ENCODE measurements at places on chromosomes 13 and 19.
A peak's percentile ranks its signal among the peaks of the same experiment; 100 is the strongest.

DNA sequence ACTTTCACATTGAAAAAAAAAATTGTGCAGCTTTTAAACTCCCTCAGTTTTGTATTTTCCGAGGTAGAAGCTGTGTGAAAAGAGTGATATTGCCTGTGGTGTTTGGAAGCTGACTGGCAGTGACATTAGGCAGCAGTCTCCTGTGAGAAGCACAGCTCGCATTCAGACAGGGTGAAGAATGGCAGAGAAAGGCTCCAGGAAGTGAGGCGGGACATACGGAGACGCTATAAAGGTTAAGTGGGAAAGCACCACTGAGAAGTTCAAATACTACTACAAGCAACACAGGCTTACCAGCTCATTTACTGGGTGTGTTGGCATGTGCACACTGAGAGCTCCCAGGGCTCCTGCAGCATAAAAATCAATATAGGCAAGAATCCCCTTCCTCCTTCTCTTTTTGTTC, 88.4 kb downstream of the RXFP2 start:
- DNase-seq: no peak

GRCh38 chr13:41811588-41812021, 149.3 kb downstream of the VWA8 start:
- no peak for DNase-seq

DNA sequence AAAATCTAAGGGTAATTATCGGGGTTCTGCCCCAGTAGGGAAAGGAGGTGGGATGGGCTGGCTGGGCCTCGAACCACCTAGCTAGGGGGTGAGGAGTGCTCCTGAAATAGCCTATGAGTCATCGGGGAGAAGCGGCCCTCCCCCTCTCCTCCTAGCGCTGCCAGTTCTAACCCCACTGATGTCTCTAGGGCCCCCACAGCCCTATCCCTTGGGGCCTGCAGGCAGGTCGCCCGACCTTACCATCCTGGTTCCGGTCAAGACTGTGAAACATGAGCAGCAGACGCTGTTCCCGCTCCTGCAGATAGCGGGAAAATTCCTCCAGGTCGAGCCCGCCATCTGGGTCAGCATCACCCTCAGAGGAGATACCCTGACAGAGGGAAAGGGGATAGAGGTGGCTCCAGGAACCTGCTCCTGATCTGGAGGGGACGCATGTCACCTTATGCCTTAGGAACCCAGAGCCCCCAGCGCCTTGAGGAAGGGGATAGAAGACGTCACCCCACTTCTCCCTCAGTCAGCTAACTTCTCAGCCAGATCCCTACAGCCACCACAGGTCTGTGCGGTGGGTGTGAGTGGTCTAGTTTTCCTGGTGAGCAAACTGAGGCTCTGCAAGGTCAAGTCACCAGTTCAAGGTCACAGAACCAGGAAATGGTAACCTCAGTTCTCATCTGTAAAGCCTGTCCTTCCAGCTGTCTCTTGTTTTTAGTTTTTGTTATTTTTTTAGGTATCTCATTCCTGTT, 1.5 kb downstream of the SLC25A23 start:
- peak; percentile 31 for DNase-seq

DNA sequence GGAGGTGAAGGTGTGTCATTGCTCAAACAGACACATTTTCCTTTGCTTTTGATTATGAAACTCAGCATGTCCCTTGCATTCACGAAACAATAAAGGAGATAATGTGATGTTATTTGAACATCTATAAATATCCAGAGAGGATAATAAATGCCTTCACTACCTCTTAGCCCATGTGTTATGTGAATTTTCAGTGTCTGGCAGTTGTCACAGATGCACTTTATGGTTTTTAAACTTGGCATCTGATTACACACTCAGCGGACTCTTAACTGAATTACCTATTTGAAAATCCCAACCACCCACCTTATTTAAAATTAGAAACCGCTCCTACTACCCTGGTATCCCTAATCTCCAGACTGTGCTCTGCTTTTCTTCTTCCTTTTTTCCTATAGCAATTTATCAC, 254.2 kb downstream of the COG6 start:
- DNase-seq: no peak

DNA sequence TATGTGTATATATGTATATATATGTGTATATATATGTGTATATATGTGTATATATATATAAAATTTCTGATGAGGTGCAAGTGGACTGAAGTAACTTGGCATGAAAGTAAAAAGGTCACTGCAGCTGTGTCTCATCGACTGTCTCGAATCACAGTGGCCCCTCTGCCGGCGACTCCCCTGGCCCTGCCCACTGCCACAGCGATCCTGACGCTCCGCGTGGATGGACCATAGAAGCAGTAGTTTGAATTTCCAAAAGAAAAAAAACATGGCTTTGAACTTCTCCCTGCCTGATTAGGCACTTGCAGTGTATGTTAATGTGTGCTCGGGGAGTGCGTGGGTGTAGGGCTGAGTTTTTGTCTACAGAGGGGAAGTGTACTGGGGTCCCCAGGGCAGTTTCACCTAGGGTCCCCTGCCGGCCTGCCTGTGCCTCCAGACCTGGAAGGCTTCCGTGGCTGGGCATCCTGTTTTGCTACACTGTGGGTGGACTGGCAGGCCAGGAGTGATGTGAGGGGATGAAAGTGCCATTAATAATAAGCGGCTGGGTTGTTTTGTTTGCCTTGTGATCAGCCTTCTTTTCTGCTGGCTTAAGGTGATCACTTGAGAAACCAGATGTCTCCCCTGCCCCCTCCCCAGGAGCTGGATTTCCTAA, 10.8 kb downstream of the ZIC5 start:
- no peak for DNase-seq

DNA sequence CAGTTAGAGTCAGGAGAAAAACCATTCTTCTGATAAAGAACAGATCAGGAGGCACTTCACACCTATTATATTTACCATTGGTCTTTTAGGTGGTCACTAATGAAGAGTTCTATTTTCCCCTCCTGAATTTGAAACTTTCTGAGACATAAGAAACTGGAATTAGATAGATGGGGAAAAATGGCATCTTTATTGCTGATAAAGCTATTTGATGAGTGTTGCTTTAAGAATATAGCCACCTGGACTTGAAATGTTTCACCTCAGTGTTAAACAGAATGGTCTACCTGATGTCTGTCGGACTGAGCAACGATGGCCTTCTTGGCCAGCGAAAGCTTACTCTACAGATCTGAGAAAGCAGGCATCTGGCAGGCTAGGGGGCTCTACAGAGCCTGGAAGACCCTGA, 107.0 kb downstream of the SLITRK5 start:
- DNase-seq: no peak

DNA sequence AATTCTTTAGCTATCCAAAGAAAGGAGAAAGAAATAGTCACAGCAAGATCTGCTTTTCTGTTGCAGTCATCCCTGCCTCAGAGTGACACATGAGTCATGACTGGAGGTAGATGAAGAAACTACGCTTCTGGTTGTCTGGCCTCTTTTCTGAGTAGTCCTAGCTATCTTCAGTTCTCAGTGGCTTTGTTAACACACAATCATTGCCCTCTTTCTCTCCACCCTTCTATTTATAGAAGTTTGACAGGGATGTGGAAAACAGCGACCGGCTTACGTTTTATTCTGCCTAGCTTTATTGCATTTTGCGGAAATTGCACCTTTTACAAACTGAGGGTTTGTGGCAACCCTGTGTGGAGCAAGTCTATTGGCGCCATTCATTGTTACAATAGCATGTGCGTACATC, 26.7 kb downstream of the SPATA13 start:
- DNase-seq: peak; percentile 76

DNA sequence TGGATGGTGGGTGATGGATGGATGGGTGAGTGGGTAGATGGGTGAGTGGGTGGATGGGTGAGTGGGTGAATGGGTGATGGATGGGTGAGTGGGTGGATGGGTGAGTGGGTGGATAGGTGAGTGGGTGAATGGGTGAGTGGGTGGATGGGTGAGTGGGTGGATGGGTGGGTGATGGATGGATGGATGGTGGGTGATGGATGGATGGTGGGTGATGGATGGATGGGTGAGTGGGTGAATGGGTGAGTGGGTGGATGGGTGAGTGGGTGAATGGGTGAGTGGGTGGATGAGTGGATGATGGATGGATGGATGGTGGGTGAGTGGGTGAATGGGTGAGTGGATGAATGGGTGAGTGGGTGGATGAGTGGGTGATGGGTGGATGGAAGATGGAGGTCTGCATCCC, 2.8 kb downstream of the SMIM24 start:
- no peak for DNase-seq

- DNase-seq: no peak
These were observed 682.4 kb downstream of the UQCRFS1 start for GRCh38 chr19:28530406-28531035.

DNA sequence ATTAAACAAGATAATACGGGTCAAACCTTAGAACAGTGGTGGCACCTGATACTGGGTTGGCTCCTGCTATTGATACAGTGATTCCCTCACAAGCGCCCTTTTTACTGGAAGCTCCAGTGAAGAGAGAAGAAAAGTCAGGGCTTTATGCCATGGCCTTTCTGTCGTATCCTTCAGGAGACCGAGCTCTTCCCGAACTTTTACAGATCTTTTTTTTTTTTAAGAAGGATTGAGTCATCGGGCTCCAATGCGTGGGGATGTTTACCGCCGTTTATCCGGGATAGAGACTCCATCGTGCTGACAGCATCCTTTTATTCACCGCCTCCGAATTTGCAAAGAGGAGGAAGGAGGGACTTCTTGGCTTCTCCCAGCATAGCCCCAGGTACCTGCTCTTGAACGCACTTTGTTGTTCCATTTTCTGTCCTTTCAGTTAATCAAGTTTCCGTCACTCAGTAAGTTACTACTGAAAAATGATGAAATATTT, 574 bp downstream of the ZNF227 start:
- peak; percentile 69 for DNase-seq

DNA sequence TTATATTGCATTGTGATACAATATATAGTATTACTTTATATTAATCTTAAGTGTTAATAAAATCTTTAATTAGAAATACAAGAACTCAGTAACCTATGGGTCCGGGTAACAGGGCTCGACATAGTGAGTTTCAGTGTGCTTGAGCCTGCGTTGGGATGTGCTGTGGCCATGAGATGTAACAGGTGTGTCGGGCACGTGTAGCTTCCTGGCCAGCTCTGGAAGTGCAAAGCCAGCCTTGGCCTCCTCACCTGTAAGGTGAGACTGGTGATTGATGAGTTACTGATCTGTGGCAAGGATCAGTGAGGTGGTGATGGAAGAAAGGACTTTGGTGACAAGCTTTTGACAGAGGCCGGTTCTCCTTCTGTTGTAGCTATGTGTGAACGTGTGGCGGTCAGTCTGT, 19.2 kb downstream of the ATP4B start:
- DNase-seq: no peak

DNA sequence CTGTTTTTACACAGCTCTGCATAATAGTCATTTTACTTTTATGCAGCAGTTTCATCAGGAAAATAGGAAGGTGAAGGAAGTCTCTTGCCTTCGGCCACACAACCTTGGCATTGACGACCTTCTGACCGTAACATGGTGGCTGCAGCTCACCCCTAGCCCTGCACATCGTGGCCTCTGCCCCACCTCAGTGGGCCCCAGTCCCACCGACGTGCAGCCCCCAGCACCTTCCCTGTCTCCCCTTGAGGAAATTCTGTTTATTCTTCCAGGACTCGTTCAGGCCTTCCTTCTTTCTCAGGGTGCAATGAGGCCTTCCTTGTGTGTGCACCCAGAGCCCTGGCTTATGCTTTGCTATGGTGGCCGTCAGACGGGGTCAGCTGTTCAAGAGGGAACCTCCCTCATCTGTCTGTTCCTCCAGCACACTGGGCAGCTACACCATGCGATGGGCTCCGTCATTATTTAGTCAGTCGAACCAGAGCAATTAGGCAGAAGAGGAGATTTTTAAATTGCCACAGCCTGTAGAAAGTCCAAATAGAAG, 33.3 kb downstream of the TMEM255B start:
- no peak for DNase-seq

DNA sequence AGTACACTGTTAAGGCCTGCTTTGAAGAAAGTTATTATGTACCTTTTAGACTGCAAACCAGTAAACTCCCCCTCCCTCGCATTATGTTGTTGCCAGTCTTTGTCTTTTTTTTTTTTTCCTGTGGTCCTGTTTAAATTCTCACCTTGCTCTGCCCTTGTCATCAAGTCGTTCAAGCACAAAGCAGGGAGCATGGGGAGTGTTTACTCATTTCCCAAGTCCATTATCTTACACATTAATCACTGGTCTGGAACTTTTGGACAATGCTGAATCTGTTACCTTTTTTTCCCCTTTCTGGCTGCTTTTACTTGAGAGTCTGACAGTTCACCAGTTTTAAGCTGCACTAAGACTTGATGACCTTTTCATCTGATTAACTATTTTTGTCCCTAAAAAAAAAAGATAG, 108.2 kb downstream of the DACH1 start:
- no peak for DNase-seq

- DNase-seq: no peak
These were observed 43.9 kb upstream of the PEG3 start for GRCh38 chr19:56884441-56884840.

GRCh38 chr19:40366697-40367561, 18.4 kb downstream of the PLD3 start:
- no peak for DNase-seq

DNA sequence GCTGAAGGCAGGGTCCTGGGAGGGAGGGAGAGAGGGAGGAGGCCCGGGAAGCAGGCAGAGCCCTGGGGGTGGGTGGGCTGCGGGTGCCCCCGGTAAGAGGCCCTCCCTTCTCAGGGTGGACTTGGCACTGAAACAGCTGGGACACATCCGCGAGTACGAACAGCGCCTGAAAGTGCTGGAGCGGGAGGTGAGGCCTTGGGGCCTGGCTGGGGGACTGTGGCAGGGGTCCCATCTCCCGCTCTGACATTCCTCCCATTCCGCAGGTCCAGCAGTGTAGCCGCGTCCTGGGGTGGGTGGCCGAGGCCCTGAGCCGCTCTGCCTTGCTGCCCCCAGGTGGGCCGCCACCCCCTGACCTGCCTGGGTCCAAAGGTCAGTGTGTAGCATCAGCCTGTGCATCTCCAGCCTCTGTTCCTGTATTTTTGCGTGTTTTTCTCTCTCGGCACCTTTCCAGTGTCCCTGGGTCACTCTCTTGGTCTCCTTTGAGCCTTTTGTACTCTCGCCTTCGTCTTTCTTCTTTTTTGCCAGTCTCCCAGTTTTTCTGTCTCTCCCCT, 53.4 kb downstream of the TRPM4 start:
- no peak for DNase-seq

DNA sequence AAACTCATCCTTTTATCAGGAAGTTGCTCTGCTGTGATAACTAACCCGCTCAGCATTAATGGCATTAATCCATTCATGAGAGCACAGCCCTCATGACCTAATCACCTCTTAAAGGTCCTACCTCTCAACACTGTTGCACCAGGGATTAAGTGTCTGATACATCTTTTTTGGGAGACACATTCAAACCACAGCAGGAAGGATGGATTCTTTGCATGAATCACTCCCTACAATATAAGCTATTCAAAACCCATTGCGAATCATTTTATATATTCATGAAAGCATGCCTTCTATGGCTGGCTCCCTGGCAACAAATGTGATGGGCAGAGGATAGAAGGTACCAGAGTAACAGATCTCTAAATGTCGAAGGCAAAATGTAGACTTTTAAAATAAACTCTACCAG, 27.6 kb downstream of the ARL11 start:
- DNase-seq: peak; percentile 61

DNA sequence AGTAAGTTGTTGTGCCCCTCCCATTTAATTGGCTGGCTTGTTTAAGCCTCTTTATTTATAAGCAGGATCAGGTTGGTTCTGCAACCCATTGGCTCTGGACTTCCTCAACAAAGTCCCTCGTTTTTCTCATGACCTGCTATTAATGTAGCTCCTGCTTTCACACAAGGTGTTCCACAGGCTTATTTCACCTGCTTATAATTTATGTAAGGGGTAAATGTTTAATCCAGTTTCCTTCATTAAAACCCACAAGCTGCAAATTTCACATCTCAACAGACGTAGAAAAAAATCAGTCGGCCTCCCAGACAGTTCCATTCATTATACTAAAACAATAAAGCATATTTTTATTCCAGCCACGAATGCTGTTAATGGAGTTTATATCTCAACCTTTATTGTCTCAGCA, 86.1 kb downstream of the TBC1D4 start:
- no peak for DNase-seq
